ENCODE measurements at places on chromosomes 2 and 18.

GRCh38 chr2:60051991-60052390 is 501.5 kb downstream of the BCL11A start:
- no peak for DNase-seq

DNA sequence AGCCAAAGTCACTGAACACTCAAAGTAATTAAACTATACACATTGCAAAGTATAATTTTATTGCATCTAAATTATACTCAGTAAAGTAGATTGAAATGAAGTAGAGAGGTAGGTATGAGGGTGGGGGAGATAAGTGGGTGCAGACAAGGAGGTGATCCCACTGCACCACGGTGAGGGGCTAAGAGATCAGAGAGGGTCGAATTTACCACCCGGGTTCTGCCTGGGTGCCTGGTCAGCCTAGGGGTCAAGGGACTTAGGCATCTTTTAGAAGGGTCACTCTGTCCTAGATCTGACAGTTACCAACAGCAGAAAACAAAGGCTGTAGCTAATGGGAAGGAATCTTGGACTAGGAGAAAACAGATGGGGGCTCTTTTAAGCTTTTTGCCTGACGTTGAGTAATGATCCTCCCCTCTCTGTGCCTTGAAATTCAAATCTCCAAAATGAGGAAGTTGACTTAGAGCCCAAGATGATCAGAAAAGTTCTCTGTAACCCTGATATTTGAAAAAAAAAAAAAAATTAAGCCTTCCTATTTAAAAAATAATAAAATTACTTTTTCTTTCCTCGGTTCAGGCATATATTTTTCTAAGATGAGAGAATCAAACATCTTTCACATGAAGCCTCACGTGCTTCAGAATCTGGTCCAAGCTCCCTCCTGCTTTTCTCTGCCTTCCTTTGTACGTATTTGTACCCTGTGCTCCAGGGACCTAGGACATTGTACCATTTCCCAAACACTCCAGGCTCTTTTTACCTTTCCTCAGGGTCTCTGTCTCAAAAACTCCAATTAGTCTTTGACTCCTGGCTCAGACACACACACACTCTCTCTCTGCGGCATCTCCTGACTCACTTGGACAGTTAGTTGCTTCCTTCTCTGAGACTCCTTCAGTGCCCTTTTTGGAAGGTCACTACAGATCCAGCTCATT is 353.9 kb downstream of the CYRIA start:
- DNase-seq = no peak

DNA sequence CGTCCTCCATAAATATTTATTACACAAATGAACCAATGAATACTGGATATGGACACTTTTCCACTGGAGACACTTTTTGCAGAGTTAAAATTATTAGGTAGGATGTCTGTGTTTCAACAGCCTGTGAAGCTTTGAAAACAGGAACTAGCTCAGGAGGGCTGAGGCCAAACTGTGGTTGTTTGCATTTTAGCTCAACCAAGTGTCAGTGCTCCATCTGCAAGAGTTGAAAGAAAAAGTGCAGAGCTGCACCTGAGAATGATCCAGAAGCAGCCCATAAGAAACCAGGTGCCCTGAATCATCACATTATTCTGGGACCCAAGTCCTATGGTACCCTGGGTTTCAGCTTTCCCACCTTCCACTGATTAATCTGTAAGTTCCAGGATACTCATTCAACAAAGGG is 180.4 kb downstream of the TRIB2 start:
- DNase-seq = no peak

- peak; percentile 17 for DNase-seq
These were observed 26.7 kb downstream of the ZEB2 start for GRCh38 chr2:144493027-144493809.

- DNase-seq = no peak
These were observed 1023.7 kb downstream of the BCL11A start for GRCh38 chr2:59529726-59530125.

GRCh38 chr18:76275727-76276313 is 219.2 kb downstream of the ZNF516 start:
- DNase-seq = no peak

- DNase-seq = peak; percentile 23
These were observed 296.5 kb upstream of the GYPC start for GRCh38 chr2:126359494-126359893.

DNA sequence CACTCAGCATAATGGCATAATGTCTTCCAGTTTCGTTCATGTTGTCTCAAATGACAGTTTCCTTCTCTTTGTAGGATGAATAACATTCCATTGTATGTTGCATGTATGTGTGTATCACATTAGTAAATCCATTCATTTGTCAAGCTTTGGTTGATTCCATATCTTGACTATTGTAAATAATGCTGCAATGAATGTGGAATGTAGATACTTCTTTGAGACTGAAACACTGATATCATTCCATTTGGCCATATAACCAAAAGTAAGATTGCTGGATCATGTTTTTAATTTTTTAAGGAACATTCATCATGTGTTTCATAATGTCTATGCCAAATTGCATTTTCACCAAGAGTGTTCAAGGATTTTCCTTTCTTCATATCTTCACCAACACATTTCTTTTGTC is 1711.4 kb upstream of the PIK3C3 start:
- DNase-seq = no peak

DNA sequence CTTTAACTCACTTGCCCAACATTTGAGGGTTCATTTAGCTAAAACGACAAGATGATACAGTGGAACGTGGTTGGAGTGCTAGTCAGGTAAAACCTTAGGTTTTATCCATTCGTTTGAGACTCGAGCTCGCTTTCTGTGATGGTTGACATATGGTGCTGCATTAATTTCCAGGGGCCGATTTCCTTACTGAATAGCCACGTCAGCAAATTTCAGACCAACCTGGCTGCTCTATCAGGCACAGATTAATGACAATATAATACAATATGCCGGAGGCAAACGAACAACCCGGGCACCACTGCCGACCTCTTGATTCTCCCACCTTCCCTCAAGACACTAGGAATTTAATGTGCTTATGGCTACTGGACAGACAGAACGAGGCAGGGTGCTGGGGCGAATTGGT is 42.0 kb downstream of the NABP1 start:
- no peak for DNase-seq

DNA sequence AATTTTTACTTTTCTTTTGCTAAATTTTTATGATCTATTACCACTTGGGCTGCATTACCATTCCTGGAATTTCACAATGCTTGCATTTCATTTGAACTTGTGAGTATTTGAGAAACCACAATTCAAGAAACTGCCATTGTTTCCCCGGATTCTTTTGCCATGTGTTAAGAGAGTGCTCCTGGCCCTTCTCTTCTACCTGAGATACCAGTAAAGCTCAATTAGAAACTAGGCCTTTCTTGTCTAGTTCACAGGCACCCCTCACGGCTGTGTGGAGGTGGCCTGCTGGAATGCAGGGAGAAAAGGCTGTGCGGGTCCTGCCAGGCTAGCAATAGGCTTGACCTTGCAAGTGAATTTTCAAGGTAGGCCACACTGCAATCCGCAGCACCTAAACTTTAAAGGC is 40.8 kb downstream of the ZEB2 start:
- DNase-seq = peak; percentile 34

GRCh38 chr2:127639111-127639474 is 6.9 kb upstream of the GPR17 start:
- no peak for DNase-seq

GRCh38 chr2:43143756-43144155 is 82.7 kb downstream of the ZFP36L2 start:
- no peak for DNase-seq

GRCh38 chr2:64263315-64263714 is 119.1 kb upstream of the PELI1 start:
- DNase-seq = peak; percentile 87

- peak; percentile 63 for DNase-seq
These were observed 742.3 kb upstream of the SLC8A1 start for GRCh38 chr2:41194230-41194629.

GRCh38 chr18:44689736-44690135 is 9.0 kb downstream of the SETBP1 start:
- no peak for DNase-seq

DNA sequence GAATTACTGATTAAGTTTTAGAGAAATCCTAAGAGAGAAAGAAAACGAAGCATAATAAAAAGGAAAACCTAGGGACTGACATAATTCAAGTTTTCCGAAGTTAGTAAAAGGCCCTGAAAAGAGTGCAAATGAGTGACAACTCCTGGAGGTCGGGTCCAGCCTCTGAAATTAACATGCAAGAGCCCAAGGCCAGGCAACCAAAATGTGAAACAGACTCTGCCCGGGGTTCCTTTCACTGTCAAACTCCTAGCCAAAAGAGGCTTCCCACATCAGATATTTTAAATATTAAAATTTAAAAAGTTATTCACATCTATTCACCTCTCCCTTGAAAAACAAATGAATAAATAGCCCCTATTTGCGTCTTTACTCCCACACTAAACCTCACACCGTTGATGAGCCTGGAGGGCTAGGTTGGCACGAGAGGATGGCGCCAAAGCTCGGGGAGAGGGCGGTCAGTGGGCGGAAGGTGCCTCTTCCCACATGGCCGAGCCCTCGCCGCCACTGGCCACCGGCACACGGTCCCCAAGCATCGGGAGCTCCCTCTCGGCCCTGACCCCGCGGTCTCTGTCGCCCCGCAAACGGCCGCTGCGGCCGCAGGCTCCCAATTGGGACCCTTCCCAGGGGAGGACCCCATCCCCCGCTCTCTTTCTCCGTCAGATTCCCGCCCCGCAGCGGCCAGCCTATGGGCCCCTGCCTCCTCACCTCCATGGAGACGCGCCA is 630 bp downstream of the PPM1G start:
- peak; percentile 55 for DNase-seq

DNA sequence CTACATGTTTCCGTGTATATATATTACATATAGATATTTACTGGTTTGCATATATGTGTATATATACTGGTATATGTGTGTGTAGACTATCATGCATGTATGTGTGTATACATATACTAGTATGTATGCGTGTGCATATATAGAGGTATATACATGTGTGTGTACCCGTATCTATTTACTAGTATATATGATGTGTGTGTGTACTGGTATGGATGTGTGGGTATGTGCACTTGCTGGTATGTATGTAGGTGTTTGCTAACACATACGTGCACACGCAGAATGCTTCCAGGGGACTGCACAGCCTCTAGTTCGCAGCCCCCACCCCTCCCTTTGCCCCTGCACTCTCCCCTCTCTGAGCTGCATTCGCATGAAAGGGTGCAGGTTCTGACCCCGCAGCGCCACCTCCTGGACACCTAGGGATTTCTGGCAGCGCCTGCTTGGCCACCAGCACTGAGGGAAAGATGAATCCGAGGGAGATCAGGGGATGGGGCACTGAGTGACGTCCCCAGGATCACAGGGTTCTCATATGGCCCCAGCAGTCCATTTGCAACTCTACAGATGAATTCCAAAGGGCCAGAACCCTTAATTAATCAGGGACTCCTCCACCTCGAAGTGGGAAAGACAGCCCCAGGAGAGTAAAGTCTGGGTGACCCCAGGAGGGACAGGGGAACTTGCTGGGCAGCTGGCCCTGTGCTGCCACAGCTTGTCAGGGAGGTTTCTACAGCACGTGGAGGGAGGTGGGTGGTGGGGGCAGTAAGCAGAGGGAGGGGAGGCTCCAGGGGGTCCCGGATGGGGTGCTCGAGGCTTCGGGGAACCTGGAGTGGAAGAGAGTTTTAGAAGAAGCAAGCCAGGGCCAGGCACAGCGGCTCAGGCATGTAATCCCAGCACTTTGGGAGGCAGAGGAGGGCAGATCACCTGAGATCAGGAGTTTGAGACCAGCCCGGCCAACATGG is 66.8 kb upstream of the ASAP2 start:
- DNase-seq = peak; percentile 68

GRCh38 chr2:30664761-30665358 is 142.4 kb downstream of the CAPN13 start:
- peak; percentile 95 for DNase-seq

DNA sequence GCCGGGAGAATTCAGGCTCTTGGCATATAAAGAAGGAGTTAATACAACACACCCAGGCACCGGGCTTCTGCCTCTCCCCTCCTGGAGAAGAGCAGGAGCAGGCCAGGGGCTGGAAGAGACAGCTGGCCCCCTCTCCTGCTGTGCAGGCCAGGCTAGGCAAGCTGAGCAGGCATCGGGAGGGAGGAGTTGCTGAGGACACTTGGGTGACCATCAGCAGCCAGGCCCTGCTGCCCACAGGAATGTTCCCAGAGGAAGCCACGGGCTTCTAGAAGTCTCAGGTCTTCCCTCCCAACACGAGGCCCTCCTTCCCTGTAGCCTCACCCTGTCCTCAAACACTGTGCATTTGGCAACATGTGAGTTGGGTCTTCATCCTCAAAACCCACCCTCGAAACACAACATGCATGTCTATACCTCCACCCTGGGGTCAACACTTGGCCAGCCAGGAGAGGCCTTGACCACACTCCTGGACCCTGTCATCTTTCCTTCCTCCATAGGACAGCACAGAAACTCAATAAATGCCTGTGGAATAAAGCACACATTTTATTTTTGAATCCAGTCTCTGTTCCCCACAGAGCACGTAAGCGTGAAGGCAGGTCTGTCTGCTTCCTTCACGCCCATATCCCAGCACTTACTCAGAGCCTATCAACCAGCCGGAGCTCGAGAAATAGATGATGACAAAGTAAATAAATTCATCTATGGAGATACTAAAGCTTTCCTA is 433.8 kb upstream of the ID2 start:
- DNase-seq = no peak

DNA sequence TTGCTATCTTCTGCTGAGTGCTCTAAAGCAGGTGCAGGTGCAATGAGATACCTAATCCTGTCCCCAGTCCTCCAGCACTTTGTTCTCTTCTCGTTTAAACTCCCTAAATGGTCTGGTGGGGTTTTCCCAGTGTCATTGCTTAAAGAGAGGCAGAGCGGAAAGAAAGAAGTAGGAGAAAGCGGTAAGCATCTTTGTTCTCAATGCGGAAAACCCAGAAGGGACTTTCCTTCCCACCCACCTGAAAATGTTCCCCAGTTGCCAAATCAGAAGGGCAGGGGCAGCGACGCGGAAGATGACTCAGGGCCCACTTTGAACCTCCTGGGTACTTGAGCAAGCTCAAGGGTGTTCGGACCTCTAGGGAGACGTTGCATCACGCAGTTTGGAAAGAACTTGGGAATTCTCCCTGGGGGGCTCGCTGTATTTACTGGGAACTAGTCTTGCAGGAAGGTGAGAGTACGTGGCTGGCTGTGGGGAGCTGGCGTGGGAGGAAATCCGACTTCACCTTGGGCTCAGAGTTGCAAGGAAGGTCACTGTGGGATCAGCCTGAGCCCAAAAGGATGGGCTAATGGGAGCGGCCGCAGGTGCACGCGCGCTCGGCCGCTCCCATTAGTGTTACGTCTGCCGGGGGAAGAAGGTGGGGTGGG is 589 bp upstream of the SGPP2 start:
- no peak for DNase-seq

Data from ELR (cell line).